ENCODE measurements at places on chromosomes 11 and 22.

DNA sequence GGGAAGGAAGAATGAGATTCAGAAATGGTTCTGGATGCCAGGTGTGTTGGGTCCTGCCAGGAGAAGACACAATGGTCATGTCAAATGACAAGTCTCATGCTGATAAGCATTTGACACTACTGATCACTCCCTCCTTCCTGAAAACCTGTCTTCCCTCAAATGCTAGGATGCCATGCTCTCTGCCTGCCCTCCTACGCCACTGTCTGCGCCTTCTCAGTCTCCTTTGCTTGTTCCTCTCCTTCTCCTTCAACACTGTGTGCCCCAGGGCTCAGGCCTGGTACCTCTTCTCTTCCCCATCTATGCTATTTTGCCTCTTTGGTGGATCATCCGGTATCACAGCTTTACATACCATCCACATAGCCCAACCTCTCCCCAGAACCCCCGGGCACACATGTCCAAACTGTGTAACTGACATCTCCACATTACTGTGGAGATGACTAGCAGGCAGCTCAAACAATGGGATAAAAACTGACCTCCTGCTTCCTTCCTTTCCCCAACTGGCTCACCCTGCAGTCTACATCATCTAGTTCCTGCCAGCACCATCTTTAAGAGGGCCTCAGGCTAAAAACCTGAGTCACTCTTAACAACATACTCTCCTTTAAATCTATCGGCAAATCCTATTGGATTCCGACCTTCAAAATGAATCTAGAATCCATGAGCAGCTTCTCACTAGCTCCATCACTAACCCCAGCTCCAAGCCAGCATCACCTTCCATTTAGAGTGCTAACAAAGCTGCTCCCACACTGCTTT lies 8.2 kb downstream of the AP1B1 start:
- DNase-seq = peak; percentile 23

GRCh38 chr11:62682518-62682917 lies 3.6 kb upstream of the UBXN1 start:
- no peak for DNase-seq

DNA sequence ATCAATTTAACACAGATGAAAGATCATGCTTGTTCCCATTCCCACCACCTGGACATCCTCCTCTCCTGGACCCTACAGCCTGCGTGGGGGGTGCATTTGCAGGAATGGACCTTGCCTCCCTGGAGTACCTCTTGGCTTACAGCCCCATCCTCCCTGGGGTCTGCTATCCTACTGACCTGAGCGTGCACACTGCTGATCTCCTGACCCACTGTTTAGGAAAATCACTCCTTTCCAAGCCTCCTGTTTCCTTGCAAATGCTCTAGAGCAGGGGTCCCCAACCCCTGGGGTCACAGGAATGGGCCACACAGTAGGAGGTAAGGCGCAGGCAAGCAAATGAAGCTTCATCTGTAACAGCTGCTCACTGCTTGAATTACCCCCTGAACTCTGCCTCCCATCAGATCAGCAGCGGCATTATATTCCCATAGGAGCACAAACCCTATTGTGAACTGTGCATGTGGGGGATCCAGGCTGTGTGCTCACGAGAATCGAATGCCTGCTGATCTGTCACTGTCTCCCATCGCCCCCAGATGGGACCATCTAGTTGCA lies 88.2 kb upstream of the SEPTIN5 start:
- no peak for DNase-seq

GRCh38 chr11:28228196-28228895 lies 120.2 kb downstream of the METTL15 start:
- DNase-seq = no peak

- no peak for DNase-seq
These were observed 4.0 kb downstream of the VSTM5 start for GRCh38 chr11:93846411-93846810.

GRCh38 chr22:43478621-43479300 lies 66.9 kb downstream of the MPPED1 start:
- no peak for DNase-seq

DNA sequence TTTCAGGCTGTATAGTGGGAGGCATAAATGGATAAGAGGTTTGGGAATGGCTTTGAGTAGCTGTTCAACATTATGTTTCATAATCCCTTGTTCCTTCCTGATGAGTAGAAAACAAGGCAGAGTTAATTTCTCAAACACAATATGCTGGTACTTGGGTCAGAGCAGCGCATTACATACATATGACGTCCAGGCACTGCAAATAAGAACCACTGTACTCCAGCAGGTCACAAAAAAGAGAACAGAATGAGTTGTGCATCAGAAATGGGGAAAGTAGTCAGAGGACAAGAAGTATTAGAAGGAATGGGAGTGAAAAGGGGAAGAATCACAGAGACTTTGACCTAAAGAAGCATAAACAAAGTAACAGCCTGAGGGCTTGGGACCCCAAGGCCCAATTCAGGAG lies 44.0 kb upstream of the RDX start:
- no peak for DNase-seq

GRCh38 chr22:44357966-44358465 lies 45.3 kb upstream of the SHISAL1 start:
- DNase-seq = peak; percentile 19

GRCh38 chr11:15840966-15841365 lies 515.4 kb downstream of the SOX6 start:
- DNase-seq = no peak

DNA sequence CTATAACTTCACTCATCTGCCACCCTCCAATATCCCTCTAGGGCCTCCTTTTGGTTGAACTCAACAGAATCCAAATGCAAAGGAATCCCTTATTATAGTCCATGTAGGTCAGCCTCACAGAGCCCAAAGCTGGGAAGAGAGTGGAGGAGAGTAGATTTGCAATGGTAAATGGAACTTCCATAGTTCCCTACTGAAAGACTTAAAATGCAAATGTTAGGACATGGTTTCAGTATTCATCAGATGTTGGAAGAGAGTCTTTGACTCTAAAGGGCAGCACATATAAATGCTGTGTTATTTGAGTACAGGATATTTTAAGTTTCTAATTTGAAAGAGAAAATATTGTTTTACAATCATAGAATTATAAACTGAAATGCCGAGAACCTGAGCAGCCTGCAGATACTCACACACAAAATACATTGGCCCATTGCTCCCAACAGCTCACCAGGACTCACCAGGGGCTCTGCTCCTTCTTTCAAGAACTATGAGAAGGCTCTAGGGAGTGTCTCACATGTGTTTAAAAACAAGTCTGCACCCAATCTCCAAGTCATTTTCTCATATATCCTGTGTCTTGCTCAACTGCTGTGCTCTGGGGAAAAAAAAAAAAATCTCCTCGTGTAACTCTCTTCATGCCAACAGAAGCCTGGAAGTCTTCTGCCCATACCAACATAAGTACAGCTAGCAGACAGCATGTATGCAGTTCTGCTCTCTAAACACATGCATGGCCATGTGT lies 39.6 kb downstream of the SYT9 start:
- DNase-seq = no peak

GRCh38 chr11:122099374-122100036 lies 16.5 kb downstream of the BLID start:
- DNase-seq = no peak

- no peak for DNase-seq
These were observed 43.1 kb downstream of the FDX1 start for GRCh38 chr11:110472858-110473257.

- DNase-seq = no peak
These were observed 10.3 kb downstream of the PIK3C2A start for GRCh38 chr11:17197431-17197898.

DNA sequence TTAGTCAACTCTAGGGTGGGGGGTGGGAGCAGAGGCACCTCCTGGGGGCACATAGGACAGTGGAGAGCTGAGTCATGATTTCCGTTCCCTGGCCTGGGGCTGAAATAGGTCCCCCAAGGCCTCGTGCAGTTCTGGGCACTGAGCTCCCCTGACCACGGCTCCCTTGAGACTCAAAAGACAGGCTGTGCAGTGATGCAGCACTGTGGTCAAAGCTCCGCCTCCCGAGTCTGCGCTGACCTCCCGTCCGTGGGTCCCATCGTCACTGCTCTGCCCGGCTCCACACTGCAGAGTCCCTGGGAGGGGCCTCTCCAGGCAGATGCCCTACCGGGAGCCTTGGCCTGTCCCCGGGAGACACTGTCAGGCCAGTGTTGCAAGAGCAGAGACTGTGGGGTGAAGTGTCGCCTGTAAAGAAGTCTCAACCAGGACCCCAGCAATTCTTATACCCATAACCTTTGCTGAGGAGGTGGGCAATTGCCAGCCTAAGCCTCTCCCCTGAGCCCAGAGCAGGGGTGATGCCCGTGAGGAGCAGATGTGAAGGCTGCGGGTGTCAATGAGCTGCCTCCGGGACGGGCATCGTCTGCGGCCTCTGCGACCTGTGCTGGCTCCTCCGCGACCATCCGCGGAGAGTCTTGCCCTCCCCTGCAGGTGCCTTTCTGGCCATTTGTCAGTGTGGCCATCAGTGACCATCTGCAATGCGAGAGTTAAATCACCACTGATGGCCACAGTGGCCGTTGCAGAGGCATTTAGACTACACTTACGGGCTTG lies 877.3 kb downstream of the BRD1 start:
- DNase-seq = no peak

- DNase-seq = no peak
These were observed 88.4 kb downstream of the CDKN1C start for GRCh38 chr11:2797121-2797711.

DNA sequence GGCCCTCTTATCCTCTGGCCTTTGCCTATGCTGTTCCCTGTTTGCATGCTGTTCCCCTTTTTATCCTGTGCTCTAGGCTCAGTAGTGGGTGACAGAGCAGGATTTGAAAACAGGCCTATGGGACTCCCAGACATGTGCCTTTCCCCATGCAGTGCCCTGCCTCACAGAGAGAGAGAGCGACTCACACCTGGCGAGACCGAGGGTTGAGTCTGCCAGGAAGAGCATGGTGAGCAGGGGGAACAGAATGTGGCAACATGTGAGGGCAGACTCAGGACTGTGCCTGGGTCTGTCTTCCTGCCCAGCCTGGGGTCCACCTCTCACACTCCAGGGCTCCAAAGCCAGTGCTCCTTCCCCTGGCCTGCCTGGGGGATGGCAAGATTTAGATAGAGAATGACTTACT lies 75.0 kb downstream of the NFAM1 start:
- DNase-seq = no peak

GRCh38 chr22:44158816-44159215 lies 21.9 kb upstream of the PARVG start:
- no peak for DNase-seq
